ENCODE measurements at places on chromosomes 4 and X. TPM values are rescaled to one million over a fixed set of nuclear protein-coding genes. Genes with fewer than 3 reads are reported as not detected.

The FRMPD4 gene
- 1.7 TPM for total RNA-seq

The GLRA3 gene
- not detected for total RNA-seq

The COL25A1 gene
- 0.68 TPM for total RNA-seq

The LDOC1 gene
- total RNA-seq, result 2.4 TPM

The CLGN gene
- 71.3 TPM for total RNA-seq

The ZNF711 gene
- 0.56 TPM for total RNA-seq

The FOXR2 gene
- total RNA-seq, result not detected

The BTK gene
- 0.85 TPM for total RNA-seq

The CT45A2 gene
- not detected for total RNA-seq

The NOX1 gene
- not detected for total RNA-seq

The F9 gene
- total RNA-seq, result not detected

The RHOH gene
- not detected for total RNA-seq

The RS1 gene
- total RNA-seq, result not detected

The DRP2 gene
- 0.16 TPM for total RNA-seq

The TMEM156 gene
- 0.11 TPM for total RNA-seq

The GRK4 gene
- total RNA-seq, result 9.9 TPM

The SHROOM2 gene
- total RNA-seq, result 1.5 TPM

The GATA1 gene
- total RNA-seq, result not detected

DNA sequence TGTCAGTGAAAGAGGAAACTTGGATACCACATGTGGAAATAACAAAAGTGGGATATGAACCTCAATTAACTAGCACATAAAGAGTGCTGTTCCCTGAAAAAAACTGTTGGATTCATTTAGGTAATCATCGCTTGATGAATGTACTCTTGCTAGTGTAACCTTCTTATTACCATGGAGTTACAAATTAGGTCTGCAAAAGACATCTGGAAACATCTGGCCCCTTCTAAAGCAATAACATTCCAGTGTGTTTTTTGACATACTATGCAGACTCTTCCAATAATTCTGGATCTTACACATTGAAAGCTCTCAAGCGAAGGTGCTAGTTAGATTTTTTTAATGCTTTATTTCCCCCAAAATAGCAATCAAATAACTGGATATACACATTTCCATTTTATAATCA lies 134.6 kb downstream of the ATP10D start:
- no peak for DNase-seq
- no peaks in the 10 kb centered on the region for H3K36me3 ChIP-seq
- no peak overlapping the region for H3K4me3 ChIP-seq
- no peak overlapping the region for H3K27ac ChIP-seq

DNA sequence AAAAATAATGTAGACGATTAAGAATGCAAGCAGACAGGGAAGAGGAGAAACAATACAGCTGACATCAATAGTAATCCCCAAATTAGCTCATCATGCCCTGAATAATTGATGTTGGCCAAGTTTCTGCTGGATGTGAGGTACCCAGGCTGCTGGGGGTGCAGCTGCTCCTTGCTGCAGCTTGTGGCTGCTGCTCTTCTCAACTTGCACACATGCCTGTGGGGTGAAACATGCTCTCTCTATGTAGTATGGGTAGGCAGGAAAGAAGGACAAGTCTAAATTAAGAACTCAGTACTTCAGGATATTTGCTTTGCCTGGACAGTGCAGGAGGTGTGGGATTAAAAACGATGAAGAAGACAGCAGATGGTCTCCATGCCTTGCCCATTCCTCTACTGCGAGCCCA lies 16.7 kb downstream of the EDA2R start:
- H3K36me3 ChIP-seq, result no peaks in the 10 kb centered on the region
- DNase-seq, result no peak
- no peak overlapping the region for H3K27ac ChIP-seq
- H3K4me1 ChIP-seq, result no peaks in the 10 kb centered on the region
- peaks cover 6% of the 10 kb centered on the region for H3K27me3 ChIP-seq

DNA sequence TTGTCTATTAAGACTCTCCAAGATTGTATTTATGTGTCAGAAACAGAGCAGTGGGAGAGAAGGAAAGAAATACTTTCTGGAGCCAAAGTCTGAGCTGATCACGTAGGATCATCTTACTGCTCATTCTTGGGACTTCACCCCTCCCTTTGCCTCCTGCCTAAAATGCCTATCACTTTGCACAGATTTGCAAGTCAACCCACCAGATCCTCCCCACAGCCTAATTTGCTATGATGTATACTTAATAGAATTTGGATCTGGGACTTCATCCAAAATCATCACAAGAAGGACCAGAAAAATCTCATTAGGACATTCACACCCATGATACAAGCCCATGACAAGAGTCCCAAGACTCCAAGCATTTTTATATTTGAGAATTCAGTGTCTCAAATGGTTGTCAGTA lies 290.2 kb downstream of the FBXW7 start:
- H3K27me3 ChIP-seq, result no peaks in the 10 kb centered on the region
- peaks cover 12% of the 10 kb centered on the region for H3K4me1 ChIP-seq
- H3K36me3 ChIP-seq, result no peaks in the 10 kb centered on the region
- no peak overlapping the region for H3K27ac ChIP-seq
- H3K4me3 ChIP-seq, result no peak overlapping the region

DNA sequence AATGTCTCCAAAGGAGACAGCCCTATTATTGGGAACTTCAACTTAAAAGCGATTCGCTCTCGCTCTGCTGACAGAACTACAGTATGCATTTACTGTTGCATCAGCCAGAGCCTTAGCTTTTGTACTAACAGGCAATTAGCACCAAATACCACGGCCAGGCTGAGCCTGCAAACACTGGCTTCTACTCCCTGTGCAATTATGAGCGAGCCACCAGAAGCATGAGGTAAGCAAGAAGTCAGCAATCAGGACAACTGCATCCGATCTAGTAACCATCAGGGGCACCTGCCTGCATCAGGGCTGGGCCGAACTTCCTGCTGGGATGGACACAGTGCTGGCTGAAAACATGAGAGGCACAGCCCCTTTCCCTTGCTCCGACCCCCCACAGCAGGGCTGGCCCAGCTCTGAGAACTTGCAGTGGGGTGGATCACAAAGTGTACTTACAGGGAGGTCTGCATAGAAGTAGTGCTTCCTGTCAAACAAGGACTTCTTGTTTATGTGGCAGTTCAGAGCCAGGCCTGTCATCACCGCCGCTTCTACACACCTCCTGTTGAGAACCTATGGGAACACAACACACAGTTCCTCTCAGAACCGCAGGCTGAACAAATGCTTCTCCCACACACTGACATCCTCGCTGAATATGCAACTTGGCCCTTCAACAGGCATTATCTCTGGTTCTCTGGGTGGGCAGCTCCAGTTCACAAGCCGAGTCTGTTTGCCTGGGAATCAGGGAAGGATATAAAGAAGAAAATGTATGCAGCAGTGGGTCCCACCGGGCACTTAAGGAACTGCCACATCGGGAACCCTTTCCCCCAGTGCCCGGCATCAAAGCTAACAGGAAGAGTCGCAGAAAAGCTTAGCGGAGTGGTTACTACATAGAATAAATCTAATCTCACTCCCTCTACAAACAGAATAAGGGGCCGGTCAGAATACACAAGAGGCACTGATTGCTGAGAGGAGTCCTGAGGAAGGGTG lies 41.5 kb downstream of the GATB start:
- no peaks in the 10 kb centered on the region for H3K27me3 ChIP-seq
- peaks cover 12% of the 10 kb centered on the region for H3K4me1 ChIP-seq
- peak overlapping the region; percentile 77 for H3K27ac ChIP-seq
- peak; percentile 30 for DNase-seq
- no peak overlapping the region for H3K4me3 ChIP-seq

GRCh38 chrX:46636223-46636622 lies 62.7 kb downstream of the CHST7 start:
- H3K36me3 ChIP-seq, result no peaks in the 10 kb centered on the region
- H3K4me1 ChIP-seq, result peaks cover 7% of the 10 kb centered on the region

- no peaks in the 10 kb centered on the region for H3K27me3 ChIP-seq
- H3K27ac ChIP-seq, result no peak overlapping the region
- no peaks in the 10 kb centered on the region for H3K36me3 ChIP-seq
- no peaks in the 10 kb centered on the region for H3K4me1 ChIP-seq
- no peak overlapping the region for H3K4me3 ChIP-seq
Measured at GRCh38 chrX:42732506-42732905, 45.5 kb downstream of the PPP1R2C start.

DNA sequence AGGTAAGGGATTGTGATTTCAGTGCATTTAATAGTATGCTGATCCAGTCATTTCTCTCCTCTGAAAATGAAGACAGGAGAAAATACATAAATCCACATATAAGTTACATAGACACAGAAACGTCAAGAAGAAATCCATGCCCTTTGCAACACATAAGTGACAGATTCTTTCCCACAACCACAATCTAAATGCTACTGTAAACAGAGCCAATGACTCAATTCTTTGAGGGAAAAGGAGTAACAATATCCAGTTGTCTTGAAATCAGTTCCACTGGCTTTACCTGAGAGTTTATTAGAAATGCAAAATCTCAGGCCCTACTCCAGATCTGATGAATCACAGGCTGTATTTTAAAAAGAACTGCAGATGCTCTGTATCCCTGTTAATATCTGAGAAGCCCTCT lies 66.4 kb downstream of the ARAP2 start:
- H3K4me3 ChIP-seq, result no peak overlapping the region
- no peaks in the 10 kb centered on the region for H3K36me3 ChIP-seq
- DNase-seq, result no peak
- H3K27me3 ChIP-seq, result no peaks in the 10 kb centered on the region
- H3K27ac ChIP-seq, result no peak overlapping the region

- no peak overlapping the region for H3K4me3 ChIP-seq
- no peak overlapping the region for H3K27ac ChIP-seq
- no peak for DNase-seq
- no peaks in the 10 kb centered on the region for H3K36me3 ChIP-seq
Measured at GRCh38 chr4:105520819-105521790, 31.3 kb upstream of the ARHGEF38 start.

GRCh38 chr4:107243141-107243781 lies 207.1 kb upstream of the DKK2 start:
- H3K4me3 ChIP-seq, result no peak overlapping the region
- no peaks in the 10 kb centered on the region for H3K36me3 ChIP-seq
- no peaks in the 10 kb centered on the region for H3K27me3 ChIP-seq
- no peaks in the 10 kb centered on the region for H3K4me1 ChIP-seq
- DNase-seq, result no peak

- DNase-seq, result no peak
- no peaks in the 10 kb centered on the region for H3K27me3 ChIP-seq
- H3K27ac ChIP-seq, result peak overlapping the region; percentile 78
- no peaks in the 10 kb centered on the region for H3K36me3 ChIP-seq
- no peak overlapping the region for H3K4me3 ChIP-seq
- H3K4me1 ChIP-seq, result no peaks in the 10 kb centered on the region
Measured at GRCh38 chrX:2401201-2401589, 99.6 kb downstream of the DHRSX start.

DNA sequence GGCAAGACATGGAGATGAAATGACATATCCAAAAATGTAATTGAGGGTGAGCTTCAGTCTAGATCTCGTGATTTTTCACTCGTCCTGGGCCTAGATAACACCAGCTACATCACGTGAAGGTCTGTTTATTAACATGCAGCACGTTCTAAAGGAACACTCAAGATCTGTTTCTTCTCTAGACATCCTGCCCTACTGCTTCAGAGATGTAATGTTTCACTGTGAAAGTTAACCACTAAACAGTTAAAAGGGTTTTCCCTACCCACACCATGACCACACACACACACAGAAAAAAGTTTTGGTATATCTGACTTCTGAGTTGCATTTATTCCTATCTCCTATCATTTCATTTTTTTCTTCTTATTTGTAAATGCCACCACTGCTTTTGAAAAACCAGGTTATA lies 52.3 kb upstream of the SMIM31 start:
- H3K27me3 ChIP-seq, result no peaks in the 10 kb centered on the region
- H3K36me3 ChIP-seq, result no peaks in the 10 kb centered on the region
- DNase-seq, result no peak
- no peak overlapping the region for H3K4me3 ChIP-seq
- no peak overlapping the region for H3K27ac ChIP-seq

DNA sequence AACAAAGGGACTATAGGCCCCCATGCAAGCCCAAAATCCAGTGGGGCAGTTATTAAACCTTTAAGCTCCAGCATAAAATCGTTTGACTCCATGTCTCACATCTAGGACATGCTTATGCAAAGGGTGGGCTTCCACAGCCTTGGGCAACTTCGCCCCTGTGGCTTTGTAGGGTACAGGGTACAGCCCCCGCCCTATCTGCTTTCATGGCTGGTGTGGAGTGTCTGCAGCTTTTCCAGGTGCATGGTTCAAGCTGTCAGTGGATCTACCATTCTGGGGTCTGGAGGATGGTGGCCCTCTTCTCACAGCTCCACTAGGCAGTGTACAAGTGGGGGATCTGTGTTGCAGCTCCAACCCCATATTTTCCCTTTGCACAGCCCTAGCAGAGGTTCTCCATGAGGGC lies 559.8 kb upstream of the TECRL start:
- no peak for DNase-seq
- H3K27ac ChIP-seq, result no peak overlapping the region
- H3K4me3 ChIP-seq, result no peak overlapping the region
- H3K27me3 ChIP-seq, result no peaks in the 10 kb centered on the region
- no peaks in the 10 kb centered on the region for H3K36me3 ChIP-seq
- no peaks in the 10 kb centered on the region for H3K4me1 ChIP-seq

GRCh38 chr4:147518846-147519767 lies 38.2 kb downstream of the EDNRA start:
- peaks cover 30% of the 10 kb centered on the region for H3K4me1 ChIP-seq
- no peak overlapping the region for H3K27ac ChIP-seq
- DNase-seq, result peak; percentile 29

- H3K36me3 ChIP-seq, result no peaks in the 10 kb centered on the region
- no peaks in the 10 kb centered on the region for H3K4me1 ChIP-seq
- peaks cover 8% of the 10 kb centered on the region for H3K27me3 ChIP-seq
- peak; percentile 3 for DNase-seq
Measured at GRCh38 chr4:1610791-1611500, 73.2 kb downstream of the FAM53A start.

DNA sequence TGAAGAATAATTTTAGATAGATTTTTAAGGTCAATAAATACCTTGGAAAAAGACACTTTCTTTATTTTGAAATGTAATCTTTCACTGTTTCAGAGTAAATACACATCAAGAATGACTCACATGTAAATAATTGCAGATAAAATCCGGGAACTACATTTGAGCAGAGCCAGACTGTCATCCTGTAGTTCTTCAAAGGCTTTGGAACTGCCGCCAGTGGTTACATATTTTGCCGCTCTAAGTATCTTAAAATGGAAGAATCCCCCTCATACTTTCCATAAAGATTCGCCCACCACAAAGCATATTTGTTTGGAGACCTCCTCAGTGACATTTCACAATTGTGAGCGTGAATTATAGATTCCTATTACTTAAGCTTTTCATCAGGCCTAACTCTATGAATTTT lies 607.8 kb upstream of the ZFP42 start:
- H3K4me3 ChIP-seq, result no peak overlapping the region
- H3K36me3 ChIP-seq, result no peaks in the 10 kb centered on the region
- H3K4me1 ChIP-seq, result no peaks in the 10 kb centered on the region
- no peaks in the 10 kb centered on the region for H3K27me3 ChIP-seq
- no peak overlapping the region for H3K27ac ChIP-seq

- H3K4me1 ChIP-seq, result no peaks in the 10 kb centered on the region
- H3K36me3 ChIP-seq, result no peaks in the 10 kb centered on the region
- H3K4me3 ChIP-seq, result no peak overlapping the region
- no peak overlapping the region for H3K27ac ChIP-seq
- no peak for DNase-seq
Measured at GRCh38 chr4:106614441-106614840, 245.9 kb upstream of the GIMD1 start.

- DNase-seq, result no peak
- H3K36me3 ChIP-seq, result peaks cover 12% of the 10 kb centered on the region
- no peaks in the 10 kb centered on the region for H3K27me3 ChIP-seq
- H3K27ac ChIP-seq, result no peak overlapping the region
- no peaks in the 10 kb centered on the region for H3K4me1 ChIP-seq
Measured at GRCh38 chr4:6619466-6620255, 20.8 kb upstream of the MRFAP1 start.

Data from heart right ventricle (tissue), 16 donors.